ENCODE measurements at places on chromosomes 7 and 10.

- DNase-seq: no peak
Measured at GRCh38 chr10:99674762-99675161, 15.5 kb downstream of the ENTPD7 start.

DNA sequence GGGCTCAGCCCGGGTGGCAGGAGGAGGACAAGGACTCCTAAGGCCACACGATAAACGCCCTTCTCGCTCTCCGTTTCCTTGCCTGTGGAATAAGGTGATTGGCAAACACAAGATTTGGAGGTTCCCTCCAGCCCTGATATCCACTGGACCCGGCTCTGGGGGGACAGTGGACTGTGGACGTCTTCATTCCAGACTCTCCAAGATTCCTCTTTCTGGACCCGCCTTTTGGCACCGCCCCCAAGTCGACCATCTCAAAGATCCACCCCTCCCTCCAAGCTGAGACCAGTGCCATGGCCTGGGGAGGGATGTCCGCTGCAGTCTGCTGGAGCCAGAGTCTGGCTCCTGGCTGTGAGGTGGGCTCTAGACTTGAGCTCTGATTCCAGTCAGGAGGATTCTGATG lies 23.6 kb downstream of the ZNF783 start:
- DNase-seq: peak; percentile 47

GRCh38 chr7:157551325-157552070 lies 214.7 kb downstream of the DNAJB6 start:
- no peak for DNase-seq

GRCh38 chr7:90709501-90710465 lies 113.7 kb downstream of the CDK14 start:
- no peak for DNase-seq

GRCh38 chr7:133023370-133024071 lies 58.4 kb downstream of the CHCHD3 start:
- DNase-seq: no peak

Measured in left ventricle myocardium inferior (tissue), 1 donor.